ENCODE measurements at places on chromosomes 12 and 14. TPM values are rescaled to one million over a fixed set of nuclear protein-coding genes. Genes with fewer than 3 reads are reported as not detected.
A peak's percentile ranks its signal among the peaks of the same experiment; 100 is the strongest.

DNA sequence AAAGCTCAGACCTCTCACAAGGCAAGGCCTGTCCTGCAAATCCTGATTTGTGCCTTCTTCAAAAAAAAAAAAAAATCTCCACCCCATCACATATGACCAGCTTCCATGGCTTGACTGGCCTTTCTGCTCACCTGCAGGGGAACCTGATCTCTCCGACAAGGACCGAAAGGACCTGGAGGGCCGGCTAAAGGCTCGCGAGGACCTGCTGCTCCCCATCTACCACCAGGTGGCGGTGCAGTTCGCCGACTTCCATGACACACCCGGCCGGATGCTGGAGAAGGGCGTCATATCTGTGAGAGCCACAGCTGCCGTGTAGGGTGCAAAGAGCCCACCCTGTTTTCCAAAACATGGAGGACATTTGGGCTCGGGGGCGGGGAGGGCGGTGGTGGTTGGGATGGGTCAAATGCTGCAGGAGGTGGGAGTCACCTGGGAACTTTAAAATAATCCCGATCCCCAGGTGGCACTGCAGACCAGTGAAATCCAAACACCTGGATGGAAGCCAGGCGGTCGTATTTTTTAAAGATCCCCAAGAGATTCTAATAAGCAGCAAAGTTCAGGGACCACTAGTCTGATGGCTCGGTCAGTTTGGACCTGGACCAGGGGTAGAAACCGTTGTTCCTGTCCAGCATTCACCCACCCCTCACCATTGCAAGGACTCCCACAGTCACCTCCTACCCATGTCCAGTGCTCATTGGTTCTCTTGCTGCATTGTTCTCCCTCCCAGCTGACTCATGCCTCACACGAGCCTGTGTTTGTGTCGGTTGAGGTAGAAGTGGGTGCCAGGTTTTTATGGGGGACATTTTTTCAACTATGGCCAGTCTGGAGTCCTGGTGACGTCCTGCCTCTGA is 44.8 kb downstream of the FOXN4 start:
- H3K27me3 ChIP-seq = no peaks in the 10 kb centered on the region
- peaks cover 5% of the 10 kb centered on the region for H3K36me3 ChIP-seq
- H3K4me1 ChIP-seq = no peaks in the 10 kb centered on the region
- H3K27ac ChIP-seq = no peak overlapping the region
- no peak overlapping the region for H3K4me3 ChIP-seq
- DNase-seq = peak; percentile 50

Gene MGST1
- total RNA-seq = 1.1 TPM

DNA sequence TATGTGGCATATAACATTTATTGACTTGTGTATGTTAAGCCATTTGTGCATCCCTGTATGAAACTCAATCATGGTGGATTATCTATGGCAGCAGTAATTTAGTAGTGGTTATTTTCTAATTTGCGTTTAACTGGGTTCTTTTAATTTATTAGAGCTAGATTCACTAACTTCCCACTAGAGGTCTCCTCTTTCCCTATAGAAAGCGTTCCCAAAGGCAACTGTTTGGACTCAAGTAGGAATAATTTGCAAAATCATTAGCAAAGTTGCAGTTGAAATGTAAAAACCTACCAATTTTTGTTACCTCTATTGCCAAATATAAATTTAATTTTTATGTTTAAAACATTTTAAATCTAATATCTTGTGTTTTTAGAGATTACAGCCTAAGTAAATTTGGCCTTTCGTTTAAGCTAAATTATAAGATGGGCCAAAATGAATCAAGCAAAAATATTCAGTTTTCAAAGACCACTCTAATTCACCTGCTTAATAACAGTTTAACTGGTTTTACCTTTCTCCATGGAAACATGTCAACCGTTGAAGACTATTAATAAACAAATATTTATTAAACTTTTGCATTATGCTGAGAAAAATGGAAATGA is 6.0 kb downstream of the DMAC2L start:
- H3K4me1 ChIP-seq = peaks cover 17% of the 10 kb centered on the region
- H3K4me3 ChIP-seq = no peak overlapping the region
- H3K27ac ChIP-seq = no peak overlapping the region
- DNase-seq = no peak
- H3K36me3 ChIP-seq = peaks cover 29% of the 10 kb centered on the region
- H3K27me3 ChIP-seq = no peaks in the 10 kb centered on the region

GRCh38 chr14:101171650-101172049 is 268.1 kb upstream of the RTL1 start:
- H3K4me3 ChIP-seq = no peak overlapping the region
- H3K27ac ChIP-seq = no peak overlapping the region
- no peak for DNase-seq
- peaks cover 4% of the 10 kb centered on the region for H3K27me3 ChIP-seq
- H3K4me1 ChIP-seq = no peaks in the 10 kb centered on the region
- H3K36me3 ChIP-seq = no peaks in the 10 kb centered on the region

Gene LALBA
- total RNA-seq = not detected

DNA sequence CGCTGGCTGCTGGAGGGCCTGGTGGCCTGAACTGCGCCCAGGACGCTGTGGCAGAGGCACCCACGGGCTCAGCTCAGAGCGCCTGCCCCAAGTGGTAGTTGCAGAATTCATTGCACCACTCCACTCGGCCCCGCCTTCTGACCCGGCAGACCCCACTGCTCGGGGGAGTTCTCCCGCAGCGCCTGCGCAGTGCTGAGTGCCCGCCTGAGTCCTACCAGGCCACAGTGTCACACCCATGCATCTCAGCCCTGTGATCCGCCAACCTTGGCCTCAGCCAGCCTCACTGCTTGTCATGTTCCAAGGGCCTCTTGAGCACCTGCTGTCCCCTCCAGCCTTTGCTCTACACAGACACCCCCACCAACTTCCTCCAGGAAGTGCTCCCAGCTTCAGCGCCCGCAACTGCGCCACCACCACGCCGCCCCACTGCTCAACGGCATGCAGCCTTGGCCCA is 12.2 kb downstream of the DEGS2 start:
- peaks cover 22% of the 10 kb centered on the region for H3K4me1 ChIP-seq
- no peaks in the 10 kb centered on the region for H3K27me3 ChIP-seq
- peak overlapping the region; percentile 4 for H3K4me3 ChIP-seq

DNA sequence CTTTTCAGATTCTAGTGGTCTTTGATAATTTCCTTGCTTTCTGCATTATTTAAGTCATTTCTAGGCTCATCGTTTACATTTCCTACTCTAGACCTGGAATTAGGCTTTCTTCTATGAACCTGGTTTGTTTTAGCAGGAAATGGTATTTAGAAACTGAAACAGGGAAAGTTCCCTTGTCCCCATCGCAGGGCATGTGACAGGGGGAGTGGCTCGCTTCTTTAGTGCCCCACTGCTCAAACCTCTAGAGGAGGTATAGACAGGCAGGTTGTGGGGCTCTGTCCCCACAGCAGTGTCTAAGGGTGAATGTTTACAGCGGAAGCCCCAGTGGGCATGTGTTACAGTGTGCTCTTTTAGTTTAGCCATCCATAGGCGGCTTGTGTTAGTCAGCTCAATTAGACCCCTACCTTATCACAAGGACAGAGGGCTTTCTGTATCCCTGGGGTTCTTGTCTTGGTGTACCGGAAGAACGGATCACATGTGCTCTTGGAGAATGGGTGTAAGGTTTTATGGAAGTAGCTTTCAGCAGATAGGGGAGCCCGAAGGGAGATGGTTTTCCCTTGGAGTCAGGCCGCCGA is 25.0 kb downstream of the IFT81 start:
- peak overlapping the region; percentile 50 for H3K4me3 ChIP-seq
- H3K27ac ChIP-seq = peak overlapping the region; percentile 73
- DNase-seq = no peak

Gene KMT2D
- total RNA-seq = 129 TPM

- H3K4me3 ChIP-seq = no peak overlapping the region
- no peaks in the 10 kb centered on the region for H3K4me1 ChIP-seq
- no peak for DNase-seq
- H3K27ac ChIP-seq = no peak overlapping the region
- no peaks in the 10 kb centered on the region for H3K36me3 ChIP-seq
- H3K27me3 ChIP-seq = no peaks in the 10 kb centered on the region
Observed at GRCh38 chr12:115710104-115710564, 567.4 kb downstream of the MED13L start.

DNA sequence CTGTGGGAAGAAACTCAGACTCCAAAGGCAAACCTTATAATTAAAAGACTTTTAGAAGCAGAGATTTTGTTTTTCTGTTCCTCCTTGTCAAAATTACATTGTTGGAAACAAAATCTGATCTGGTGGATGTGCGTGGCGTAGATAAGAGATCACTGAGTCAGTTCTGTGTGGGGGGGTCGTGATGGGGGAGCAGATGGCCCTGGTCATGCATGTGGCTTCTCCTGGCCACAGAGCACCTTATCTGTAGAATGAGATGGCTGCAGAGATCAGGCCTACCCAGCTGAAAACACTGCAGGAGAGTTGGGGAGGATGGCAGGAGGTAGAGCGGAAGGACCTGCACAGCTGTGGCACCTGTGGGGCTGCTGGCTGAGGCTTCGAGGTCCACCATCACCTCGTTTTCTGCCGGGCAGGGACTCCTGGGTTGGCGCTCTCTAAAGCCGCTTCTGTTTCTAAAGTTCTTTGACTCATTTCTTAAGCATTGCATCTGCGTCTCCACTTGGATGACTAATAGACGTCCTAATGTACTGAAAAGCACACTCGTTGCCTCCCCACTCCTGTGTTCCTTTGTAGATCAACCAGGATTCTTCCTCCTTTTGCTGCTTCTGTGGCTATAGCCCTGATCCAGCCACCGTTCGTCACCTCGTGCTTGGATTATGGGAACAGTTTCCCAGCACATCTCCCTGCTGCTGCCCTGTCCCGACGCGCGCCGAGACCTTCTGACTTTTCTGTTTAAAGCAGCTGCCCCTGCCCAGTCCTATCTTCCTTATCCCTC is 93.4 kb downstream of the TSPAN9 start:
- no peaks in the 10 kb centered on the region for H3K27me3 ChIP-seq
- H3K4me3 ChIP-seq = no peak overlapping the region
- no peak for DNase-seq
- H3K27ac ChIP-seq = no peak overlapping the region

- peaks cover 17% of the 10 kb centered on the region for H3K27me3 ChIP-seq
- peaks cover 2% of the 10 kb centered on the region for H3K36me3 ChIP-seq
- H3K27ac ChIP-seq = no peak overlapping the region
Observed at GRCh38 chr12:95446506-95446900, 27.4 kb upstream of the METAP2 start.

Gene SMIM41
- not detected for total RNA-seq

Gene CRIP1
- total RNA-seq = 445 TPM
